ENCODE measurements at places on chromosomes 7 and 10. TPM values are rescaled to one million over a fixed set of nuclear protein-coding genes. Genes with fewer than 3 reads are reported as not detected.

DNA sequence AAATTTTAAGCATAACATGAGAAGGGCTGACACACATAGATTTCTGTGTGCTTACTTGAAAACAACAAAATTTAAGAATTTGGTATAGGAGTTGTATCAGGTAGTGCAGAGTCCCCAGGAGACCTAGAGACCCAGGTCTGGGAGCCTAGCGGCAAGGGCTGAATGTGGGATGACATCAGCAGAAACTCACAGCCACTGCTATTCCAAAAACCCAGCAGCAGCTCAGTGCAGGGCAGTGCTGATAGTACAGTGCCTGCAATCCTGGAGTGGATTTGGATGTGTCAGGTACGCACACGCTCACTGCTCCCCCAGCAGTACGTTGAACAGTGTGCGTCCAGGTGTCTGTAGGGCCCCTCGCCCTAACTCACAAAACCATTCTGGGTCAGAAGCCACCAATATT, 87.1 kb downstream of the EGFR start:
- no peak overlapping the region for H3K4me3 ChIP-seq
- H3K36me3 ChIP-seq = no peaks in the 10 kb centered on the region
- no peak for DNase-seq
- H3K4me1 ChIP-seq = peaks cover 33% of the 10 kb centered on the region

- peaks cover 17% of the 10 kb centered on the region for H3K4me1 ChIP-seq
- no peak overlapping the region for H3K4me3 ChIP-seq
- H3K27me3 ChIP-seq = no peaks in the 10 kb centered on the region
- H3K27ac ChIP-seq = no peak overlapping the region
- DNase-seq = no peak
Measured at GRCh38 chr7:92691578-92691977, 101.4 kb upstream of the FAM133B start.

GRCh38 chr10:119516381-119517234, 25.9 kb downstream of the RGS10 start:
- no peaks in the 10 kb centered on the region for H3K27me3 ChIP-seq
- H3K36me3 ChIP-seq = no peaks in the 10 kb centered on the region
- DNase-seq = peak; percentile 31
- no peaks in the 10 kb centered on the region for H3K4me1 ChIP-seq
- no peak overlapping the region for H3K27ac ChIP-seq
- no peak overlapping the region for H3K4me3 ChIP-seq

DNA sequence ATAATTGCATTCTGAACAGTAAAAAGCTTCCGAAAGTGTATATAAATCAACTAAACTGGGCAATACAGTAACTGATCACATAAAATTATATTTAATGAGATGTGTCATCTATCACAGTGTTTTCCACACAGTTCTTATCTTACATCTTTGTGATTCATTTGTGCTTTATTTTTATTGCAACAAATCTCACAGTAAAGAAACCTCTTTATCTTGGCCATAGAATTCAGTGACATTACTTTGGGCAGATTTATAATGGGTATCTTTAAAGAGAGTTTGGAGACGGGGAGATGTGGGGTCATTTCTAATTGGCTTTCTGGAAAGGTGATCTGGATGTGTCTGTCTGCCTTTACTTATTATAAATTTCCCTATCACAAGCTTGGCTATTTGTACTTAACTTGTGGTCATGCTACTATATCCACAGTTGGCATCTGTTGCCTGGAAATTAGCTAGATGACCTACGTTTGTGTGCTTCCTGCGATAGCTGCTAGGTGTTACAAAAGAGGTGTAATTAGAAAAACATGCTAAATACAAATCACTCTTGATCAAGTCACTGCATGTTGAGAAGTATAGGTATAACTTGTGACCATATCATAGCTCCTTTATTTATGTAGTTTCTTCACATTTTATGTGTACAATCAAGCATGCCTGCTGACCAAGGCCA, 123.8 kb downstream of the ARID5B start:
- peaks cover 5% of the 10 kb centered on the region for H3K4me1 ChIP-seq
- no peak overlapping the region for H3K4me3 ChIP-seq
- no peak overlapping the region for H3K27ac ChIP-seq

- no peaks in the 10 kb centered on the region for H3K4me1 ChIP-seq
- H3K36me3 ChIP-seq = no peaks in the 10 kb centered on the region
- no peak overlapping the region for H3K27ac ChIP-seq
Measured at GRCh38 chr10:119643306-119644204, 7.6 kb upstream of the BAG3 start.

GRCh38 chr7:18038382-18038781, 10.7 kb upstream of the PRPS1L1 start:
- no peaks in the 10 kb centered on the region for H3K4me1 ChIP-seq
- no peaks in the 10 kb centered on the region for H3K27me3 ChIP-seq
- H3K36me3 ChIP-seq = no peaks in the 10 kb centered on the region
- no peak overlapping the region for H3K27ac ChIP-seq
- H3K4me3 ChIP-seq = no peak overlapping the region

SLC26A3 gene
- not detected for total RNA-seq

CH25H gene
- total RNA-seq = 2.0 TPM

ELMO1 gene
- total RNA-seq = 10.9 TPM

- no peaks in the 10 kb centered on the region for H3K27me3 ChIP-seq
- no peaks in the 10 kb centered on the region for H3K4me1 ChIP-seq
- no peak overlapping the region for H3K4me3 ChIP-seq
- no peaks in the 10 kb centered on the region for H3K36me3 ChIP-seq
- H3K27ac ChIP-seq = no peak overlapping the region
Measured at GRCh38 chr7:41536122-41536872, 166.6 kb downstream of the INHBA start.

- no peaks in the 10 kb centered on the region for H3K27me3 ChIP-seq
- no peak overlapping the region for H3K4me3 ChIP-seq
- no peak overlapping the region for H3K27ac ChIP-seq
- DNase-seq = no peak
- H3K36me3 ChIP-seq = no peaks in the 10 kb centered on the region
- no peaks in the 10 kb centered on the region for H3K4me1 ChIP-seq
Measured at GRCh38 chr7:50939021-50939420, 156.3 kb upstream of the GRB10 start.

DYNC1I1 gene
- 1.3 TPM for total RNA-seq

GRCh38 chr10:11073410-11073809, 55.7 kb downstream of the CELF2 start:
- no peak for DNase-seq
- H3K27ac ChIP-seq = no peak overlapping the region
- no peak overlapping the region for H3K4me3 ChIP-seq
- no peaks in the 10 kb centered on the region for H3K27me3 ChIP-seq
- no peaks in the 10 kb centered on the region for H3K36me3 ChIP-seq

GSTO1 gene
- total RNA-seq = 16.8 TPM

GJC3 gene
- not detected for total RNA-seq

GRCh38 chr7:133056370-133057238, 25.3 kb downstream of the CHCHD3 start:
- peak overlapping the region; percentile 66 for H3K27ac ChIP-seq
- no peaks in the 10 kb centered on the region for H3K36me3 ChIP-seq
- peak; percentile 15 for DNase-seq
- no peaks in the 10 kb centered on the region for H3K27me3 ChIP-seq
- no peak overlapping the region for H3K4me3 ChIP-seq

DNA sequence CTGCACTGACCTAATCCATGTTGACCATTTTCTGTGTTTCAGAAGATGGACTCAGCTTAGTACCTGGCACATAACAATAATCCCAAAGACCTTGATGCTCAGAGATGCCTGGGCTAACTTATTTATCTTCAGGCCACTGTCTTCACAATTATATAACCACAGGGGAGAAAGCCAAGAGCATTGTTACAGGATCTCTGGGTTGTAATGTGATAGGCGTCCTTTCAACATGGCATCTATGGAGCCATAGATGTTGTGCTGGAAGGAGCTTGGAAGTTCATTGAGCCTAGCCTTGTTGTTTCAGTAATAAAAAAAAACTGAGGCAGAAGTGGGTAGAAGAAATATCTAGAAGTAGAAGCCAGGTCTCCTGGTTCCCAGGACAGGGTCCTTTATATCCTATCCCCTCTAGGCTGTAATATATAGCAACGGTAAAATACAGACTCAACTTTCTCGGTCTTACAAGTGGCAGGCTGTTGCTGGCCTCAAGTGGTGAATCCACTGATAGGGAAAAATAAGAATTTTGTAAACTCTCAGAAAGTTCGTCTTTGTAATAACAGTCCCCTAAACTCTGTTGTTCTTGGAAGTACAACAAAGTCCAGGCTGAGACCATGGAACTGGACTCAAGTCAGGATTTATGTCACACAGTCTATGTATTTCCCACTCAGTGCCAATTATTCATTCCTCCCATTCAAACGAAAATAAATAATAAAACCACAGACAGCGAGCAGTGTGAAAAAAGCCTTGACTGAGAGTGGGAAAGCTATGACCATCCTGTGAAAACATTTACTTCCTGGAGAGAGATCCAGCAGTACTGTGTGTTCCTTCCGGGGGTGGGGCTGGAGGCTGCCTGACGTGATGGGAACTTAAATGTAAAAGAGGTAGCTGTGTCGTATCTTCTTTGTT, 277.6 kb downstream of the REEP3 start:
- DNase-seq = peak; percentile 77
- H3K27me3 ChIP-seq = no peaks in the 10 kb centered on the region
- H3K27ac ChIP-seq = peak overlapping the region; percentile 18
- no peak overlapping the region for H3K4me3 ChIP-seq
- H3K36me3 ChIP-seq = no peaks in the 10 kb centered on the region
- peaks cover 13% of the 10 kb centered on the region for H3K4me1 ChIP-seq

DNA sequence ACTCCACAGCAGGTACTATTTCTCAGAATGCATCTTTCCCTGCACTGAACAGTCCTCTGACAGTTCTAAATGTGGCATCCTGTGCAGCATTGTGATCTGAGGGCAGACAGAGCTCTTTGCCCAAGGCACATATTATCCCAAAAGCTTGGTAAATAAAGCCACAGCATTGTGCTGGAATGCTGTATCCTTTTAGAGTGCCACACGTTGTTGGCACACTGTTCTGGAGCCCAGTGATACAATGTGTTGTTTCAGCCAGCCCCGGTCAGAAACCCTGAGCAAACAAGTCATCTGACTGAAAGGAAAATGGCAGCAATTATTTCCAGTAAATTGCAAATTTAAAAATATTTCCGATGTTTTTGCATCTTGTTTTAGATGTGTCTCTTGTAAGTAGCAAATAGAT, 45.4 kb downstream of the NAMPT start:
- H3K27me3 ChIP-seq = no peaks in the 10 kb centered on the region
- no peaks in the 10 kb centered on the region for H3K4me1 ChIP-seq
- H3K4me3 ChIP-seq = no peak overlapping the region
- no peaks in the 10 kb centered on the region for H3K36me3 ChIP-seq
- DNase-seq = no peak
- no peak overlapping the region for H3K27ac ChIP-seq

ATP6V0E2 gene
- total RNA-seq = 24.1 TPM

DNA sequence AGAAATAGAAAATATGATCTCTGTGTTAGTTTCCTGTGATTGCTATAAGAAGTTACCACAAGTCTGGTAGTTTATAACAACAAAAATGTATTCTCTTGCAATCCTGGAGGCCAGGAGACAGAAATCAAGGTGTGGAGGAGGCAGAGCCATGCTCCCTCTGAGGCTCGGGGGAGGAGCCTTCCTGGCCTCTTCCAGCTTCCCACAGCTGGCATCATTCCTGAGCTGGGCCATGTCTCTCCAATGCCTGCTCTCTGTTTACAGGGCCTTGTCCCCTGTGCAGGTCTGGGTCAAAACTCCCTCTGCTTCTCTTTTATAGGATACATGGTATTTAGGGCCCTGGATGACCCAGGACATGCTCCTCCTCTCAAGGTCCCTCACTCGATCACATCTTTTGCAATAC, 81.3 kb upstream of the RET start:
- no peak overlapping the region for H3K27ac ChIP-seq
- no peaks in the 10 kb centered on the region for H3K27me3 ChIP-seq

- H3K36me3 ChIP-seq = no peaks in the 10 kb centered on the region
- H3K27ac ChIP-seq = peak overlapping the region; percentile 67
- H3K27me3 ChIP-seq = no peaks in the 10 kb centered on the region
- H3K4me3 ChIP-seq = no peak overlapping the region
- no peak for DNase-seq
Measured at GRCh38 chr7:117448655-117449054, 21.4 kb upstream of the ASZ1 start.

TMEM236 gene
- total RNA-seq = 0.52 TPM

DNA sequence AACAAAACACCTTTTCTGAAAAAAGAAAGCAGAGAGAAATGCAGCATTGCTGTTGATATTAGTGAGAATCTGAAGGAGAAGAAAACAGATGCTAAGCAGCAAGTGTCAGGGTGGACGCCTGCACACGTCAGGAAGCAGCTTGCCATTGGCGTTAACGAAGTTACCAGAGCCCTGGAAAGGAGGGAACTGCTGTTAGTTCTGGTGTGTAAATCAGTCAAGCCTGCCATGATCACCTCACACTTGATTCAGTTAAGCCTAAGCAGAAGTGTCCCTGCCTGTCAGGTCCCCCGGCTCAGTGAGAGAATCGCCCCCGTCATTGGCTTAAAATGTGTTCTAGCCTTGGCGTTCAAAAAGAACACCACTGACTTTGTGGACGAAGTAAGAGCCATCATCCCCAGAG, 6.4 kb downstream of the RPP38 start:
- peaks cover 19% of the 10 kb centered on the region for H3K4me1 ChIP-seq
- no peaks in the 10 kb centered on the region for H3K27me3 ChIP-seq
- no peaks in the 10 kb centered on the region for H3K36me3 ChIP-seq

- H3K36me3 ChIP-seq = no peaks in the 10 kb centered on the region
- H3K4me1 ChIP-seq = peaks cover 36% of the 10 kb centered on the region
- H3K27ac ChIP-seq = peak overlapping the region; percentile 48
- no peak for DNase-seq
- no peaks in the 10 kb centered on the region for H3K27me3 ChIP-seq
- no peak overlapping the region for H3K4me3 ChIP-seq
Measured at GRCh38 chr7:156989766-156990535, 20.5 kb downstream of the MNX1 start.

DNA sequence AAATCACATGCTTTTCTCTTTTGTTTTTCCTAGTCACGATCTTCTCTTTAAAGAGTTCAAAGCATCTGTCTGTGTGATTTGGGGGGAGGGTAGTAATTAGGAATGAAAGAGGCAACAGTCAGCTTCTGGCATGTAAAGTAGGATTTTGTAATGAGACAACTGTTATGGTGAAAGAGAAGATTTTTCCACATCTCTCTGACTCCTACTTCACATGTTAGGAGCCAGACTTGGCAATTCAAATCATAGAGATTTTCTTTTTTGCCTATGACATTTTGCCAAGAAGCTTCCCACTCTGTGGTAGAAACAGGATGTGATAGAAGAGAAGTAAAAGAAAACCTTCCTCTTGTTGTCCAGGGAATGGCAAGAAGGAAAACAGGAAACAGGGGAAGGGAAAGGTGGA, 38.3 kb upstream of the KLHL7 start:
- H3K27ac ChIP-seq = no peak overlapping the region
- no peaks in the 10 kb centered on the region for H3K36me3 ChIP-seq
- no peak for DNase-seq
